Aorta (tissue), 5 donors: ENCODE measurements at places on chromosomes 11 and 22.

DNA sequence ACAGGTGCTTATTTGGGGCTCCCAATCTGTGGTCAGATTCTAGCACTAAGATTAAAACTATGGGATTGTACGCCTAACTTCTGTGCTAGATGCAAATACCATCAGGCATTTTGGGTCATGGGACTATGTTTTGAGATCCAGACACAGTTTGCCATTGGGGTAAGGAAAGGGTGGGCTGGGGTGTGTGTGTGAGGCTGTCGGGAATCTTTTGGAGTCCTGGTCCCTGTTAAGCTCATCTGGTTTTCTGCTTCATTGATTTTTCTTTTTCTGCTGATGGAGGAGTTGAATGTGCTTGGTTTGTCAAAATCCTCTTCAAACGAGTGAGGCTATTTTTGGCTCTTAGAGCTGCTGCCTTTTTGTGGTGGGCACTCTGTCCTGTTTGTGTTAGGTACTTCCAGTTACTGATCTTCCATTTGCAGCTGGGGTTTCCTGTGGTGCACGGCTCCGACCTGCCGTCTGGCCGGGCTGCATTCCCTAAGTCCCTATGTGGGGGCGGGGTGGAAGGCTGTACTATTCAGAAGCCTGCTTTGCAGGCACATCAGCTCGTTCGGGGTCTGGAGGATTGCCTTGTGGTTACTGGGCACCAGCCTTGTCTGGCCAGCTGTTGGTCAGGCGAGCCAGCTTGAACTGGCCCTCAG, 2.9 kb downstream of the BCR start:
- DNase-seq, result no peak

- no peak for DNase-seq
Observed at GRCh38 chr11:116859175-116859574, 21.8 kb upstream of the APOA1 start.

DNA sequence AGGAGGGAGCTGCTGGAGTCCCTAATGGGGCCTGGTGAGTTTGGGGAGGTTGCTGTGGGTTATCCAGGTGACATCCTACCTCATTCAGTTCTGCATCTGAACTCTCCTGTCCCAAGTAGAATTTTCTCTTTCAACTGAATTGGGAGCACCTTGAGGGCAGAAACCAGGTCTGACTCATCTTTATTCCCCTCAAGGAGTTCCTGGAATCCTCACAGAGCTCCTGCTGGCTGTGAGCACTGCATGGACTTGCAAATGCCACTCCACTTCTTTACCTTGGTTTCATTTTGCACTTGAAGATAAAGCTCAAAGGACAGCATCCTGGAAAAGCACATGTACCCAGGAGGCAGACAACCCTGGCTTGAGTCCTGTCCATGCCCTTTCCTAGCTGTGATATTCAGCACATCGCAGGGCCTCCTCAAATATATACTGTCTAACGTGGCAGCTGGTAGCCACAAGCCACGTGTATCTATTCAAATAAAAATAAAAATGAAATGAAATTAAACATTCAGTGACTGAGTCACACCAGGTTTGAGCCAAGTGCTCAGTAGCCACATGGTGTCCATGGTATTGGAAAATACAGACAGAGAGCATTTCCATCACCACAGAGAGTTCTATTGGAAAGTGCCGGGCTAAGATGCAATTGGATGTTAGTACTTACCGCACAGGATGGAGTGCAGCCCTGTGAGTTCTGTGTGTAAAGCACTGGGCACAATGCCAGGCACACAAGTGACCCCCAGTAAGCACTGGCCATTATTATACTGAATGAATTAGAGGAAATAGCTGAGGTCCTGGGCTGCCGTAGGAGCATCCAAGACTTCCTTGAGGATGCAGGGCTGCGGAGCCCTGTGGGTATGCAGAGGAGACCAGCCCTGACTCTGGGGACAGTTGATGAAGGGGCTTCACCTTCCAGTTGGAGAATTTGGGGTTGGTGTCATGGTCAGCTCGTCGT, 149.0 kb downstream of the PKNOX2 start:
- DNase-seq, result no peak

DNA sequence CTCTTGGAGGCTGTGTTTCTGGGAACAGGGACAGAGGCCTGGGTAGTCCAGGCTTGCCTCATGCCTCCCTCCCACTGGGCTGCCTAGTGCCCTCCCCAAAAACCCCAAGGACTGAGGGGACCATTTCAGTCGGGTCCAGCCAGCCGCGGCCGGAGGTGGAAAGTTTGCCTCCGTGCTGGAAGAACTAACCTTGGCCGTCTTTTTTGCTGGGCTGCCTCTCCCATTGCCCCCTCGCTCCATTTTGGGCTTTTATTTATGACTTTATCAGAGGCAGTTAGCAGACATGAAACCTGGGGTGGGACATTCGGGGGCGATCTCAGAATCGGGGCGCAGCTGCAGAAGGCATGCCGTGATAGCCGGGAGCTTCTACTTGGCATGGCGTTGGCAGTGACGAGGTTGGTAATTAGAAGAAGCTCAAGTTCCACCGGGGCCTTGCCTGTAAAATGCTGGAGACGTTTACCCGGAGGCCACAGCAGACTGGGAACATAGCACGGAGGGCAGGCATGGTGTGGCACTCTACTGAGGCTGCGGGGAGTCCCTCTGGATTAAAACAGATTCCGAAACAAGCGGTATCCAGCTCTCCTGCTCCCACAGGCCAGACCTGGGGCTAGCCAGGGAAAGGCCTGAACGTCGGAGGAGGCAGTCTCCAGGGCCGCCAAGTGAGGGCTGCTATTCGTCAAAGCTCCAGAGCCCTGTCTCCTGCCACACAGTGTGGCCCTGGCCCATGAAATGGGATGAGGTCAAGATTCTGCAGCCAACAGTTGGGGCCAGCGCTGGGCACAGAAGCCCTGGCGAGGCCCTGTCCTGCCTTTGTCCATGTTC, 76.4 kb upstream of the PPARA start:
- DNase-seq, result peak; percentile 77

- DNase-seq, result peak; percentile 66
Observed at GRCh38 chr22:19885841-19886592, 31.3 kb upstream of the GNB1L start.

- peak; percentile 82 for DNase-seq
Observed at GRCh38 chr11:12746593-12747097, 72.4 kb downstream of the TEAD1 start.

DNA sequence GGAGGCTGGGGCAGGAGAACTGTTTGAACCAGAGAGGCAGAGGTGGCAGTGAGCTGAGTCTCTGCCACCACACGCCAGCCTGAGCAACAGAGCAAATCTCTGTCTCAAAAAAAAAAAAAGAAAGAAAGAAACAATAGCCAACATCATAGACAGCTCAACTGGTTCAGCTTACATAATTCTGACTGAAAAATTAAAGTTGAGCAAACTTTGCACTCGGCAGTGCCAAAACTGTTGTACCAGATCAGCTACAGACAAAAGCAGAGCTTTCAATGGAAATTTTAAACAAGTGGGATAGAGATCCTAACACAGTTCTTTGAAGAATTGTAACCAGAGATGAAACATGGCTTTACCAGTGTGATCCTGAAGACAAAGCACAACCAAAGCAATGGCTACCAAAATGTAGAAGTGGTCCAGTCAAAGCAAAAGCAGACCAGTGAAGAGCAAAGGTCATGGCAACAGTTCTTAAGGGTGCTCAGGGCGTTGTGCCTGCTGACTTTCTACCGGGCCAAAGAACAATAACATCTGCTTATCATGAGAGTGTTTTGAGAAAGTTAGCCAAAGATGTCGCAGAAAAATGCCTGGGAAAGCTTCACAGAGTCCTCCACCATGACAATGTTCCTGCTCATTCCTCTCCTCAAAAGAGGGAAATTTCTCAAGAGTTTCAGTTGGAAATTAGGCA, 59.3 kb downstream of the TTC28 start:
- DNase-seq, result no peak

- peak; percentile 76 for DNase-seq
Observed at GRCh38 chr11:75388386-75389275, 10.7 kb upstream of the RPS3 start.

DNA sequence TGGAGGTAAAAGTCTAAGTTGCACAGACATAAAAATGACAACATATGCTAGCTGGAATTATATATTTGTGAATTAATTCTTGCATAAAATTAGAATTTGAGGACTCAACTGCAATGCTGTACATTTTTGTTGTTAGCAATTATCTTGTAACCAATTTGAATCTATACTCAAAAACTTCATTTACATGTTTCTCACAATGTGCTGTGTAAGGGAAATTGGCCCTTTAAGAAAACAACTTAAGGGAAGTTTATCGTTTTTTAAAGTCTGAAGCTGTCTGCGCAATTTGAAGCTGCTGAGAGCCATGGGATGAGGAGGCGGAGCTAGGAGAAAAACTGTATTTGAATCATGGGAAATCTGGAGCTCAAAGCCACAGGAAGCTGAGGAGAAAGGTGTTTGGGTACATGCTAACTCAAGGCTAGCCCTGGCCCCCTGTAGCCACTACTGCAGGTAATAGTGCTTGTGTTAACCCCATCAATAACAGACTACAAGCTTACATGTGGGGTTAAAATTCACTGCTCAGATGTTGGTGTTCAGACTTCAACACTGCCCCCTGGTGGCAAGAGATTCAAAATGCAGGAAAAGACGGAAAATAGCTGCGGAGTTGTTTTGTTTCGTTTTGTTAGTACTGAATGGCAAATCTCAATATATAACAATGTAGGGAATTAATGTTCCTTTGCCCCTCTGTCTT, 126.1 kb downstream of the BRD1 start:
- no peak for DNase-seq

- peak; percentile 75 for DNase-seq
Observed at GRCh38 chr11:60954421-60954820, 2.4 kb upstream of the SLC15A3 start.

DNA sequence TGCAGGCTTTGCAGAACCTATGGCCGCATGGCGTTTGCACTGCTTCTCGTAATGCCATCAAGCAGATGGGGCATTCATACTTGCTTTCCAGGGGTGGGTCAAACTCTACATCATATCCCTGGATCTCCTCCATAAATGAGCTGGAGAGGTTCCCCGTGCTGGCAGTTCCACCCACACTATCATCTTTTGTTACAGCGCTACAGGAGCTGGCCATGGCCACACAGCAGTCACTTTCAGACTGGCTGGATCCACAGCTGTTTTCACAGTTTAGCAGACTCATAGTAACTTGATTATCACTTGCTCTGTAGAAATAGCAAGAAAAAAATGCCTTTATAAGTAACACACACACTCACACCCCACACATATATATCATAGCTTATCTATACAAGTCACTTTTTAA, 8.8 kb downstream of the TRAF6 start:
- no peak for DNase-seq

DNA sequence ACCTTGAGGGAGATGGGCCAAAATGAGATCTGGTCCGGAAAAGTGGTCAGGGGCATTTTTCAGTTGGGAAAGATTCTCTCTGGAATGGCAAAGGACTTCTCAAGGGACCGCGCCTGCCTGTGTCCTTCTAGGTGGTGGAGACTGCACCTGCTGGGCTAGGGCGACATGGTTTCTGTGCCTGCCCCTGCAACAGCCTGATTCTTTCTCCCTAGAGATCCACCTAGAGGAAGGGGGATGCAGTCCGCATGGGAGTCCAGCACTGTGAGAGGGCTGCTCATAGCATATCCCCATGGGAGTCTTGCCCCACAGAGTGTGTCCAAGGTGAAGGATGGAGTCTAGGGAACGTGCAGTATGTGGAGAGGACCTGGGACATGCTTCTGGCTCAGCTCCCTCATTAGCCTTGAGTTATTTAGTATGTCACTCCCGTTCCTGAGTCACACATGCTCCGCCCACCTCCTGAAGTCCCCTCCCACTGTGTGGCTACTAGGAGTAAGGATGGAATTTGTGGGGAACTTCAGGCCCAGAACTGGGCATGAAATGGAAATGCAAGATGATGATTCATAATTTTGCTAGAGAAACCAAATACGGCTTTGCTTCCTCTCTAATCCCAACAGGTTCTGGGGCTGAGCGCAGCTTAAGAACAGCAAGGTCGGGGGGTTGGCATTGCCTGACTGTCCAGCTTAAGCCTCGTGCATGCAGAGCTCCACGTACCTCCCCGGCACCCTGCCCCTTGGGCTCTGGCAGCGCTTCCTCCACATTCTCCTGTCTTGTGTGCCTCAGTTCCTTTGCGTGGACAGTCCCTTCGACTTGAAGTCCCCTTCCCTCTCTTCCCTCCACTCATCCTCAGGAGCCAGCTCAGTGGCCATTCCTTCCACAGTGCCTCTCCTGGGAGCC, 35.0 kb downstream of the GRIK4 start:
- DNase-seq, result peak; percentile 93

- no peak for DNase-seq
Observed at GRCh38 chr11:10529279-10529678, 11.7 kb downstream of the RNF141 start.

- DNase-seq, result no peak
Observed at GRCh38 chr11:57287884-57288283, 36.9 kb downstream of the TNKS1BP1 start.

DNA sequence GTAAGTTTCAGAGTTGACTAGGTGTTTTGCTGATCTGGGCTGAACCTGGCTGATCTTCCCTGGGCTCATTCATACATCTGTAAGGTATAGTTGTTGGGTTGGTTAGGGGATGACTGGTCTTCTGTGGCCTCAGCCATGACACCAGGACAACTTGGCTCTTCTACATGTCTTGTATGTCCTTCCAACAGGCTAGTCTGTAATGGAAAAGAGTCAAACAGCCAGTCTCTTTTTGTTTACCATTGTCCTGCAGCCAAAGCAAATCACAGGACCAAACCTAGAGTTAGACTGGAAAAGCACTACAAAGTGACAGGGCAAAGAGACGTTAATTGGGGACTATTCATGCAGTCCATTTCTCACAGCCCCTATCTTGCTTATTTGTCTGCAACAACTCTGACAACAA, 17.8 kb downstream of the SERPING1 start:
- no peak for DNase-seq

GRCh38 chr22:48197189-48197690, 1434.8 kb downstream of the TBC1D22A start:
- no peak for DNase-seq

DNA sequence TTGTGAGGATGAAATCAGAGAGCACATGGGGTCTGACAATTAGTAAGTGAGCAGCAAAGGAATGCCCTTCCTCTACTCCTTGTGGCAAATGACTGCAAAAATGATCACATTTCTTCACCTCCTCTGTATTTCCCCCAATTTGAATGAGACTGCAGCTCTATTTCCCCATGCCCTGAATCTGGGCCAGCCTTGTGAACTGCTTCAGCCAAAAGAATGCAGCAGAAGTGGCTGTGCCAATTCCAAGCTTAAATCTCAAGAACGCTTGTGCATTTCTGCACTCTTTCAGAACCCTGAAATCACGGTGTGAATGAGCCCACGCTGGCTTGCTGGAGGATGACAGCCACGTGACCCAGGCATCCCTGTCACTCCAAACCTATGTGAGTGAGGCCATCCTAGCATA, 9.9 kb downstream of the SLC43A3 start:
- no peak for DNase-seq

GRCh38 chr11:132804258-132804657, 728.0 kb downstream of the OPCML start:
- DNase-seq, result no peak

DNA sequence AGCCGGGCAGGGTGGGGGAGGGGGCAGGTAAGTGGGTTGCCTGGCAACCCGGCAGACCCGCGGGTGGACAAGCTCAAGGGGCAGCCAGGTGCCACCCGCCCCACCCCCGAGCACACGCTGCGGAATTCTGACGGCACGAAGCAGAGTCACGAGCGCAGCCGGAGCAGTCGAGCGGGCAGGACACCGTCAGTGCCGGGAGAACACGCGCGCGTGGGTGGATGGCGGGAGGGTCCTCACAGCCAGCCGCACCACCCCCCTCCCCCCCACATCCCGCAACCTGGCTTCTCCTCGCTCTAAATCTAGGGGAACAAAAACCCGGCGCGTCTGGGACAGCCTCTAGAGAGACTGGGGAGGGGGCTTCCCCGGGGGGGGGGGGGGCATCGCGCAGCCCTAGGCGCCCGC, 133.1 kb upstream of the HSD17B12 start:
- DNase-seq, result no peak

GRCh38 chr11:1230121-1230455, 7.2 kb downstream of the MUC5B start:
- peak; percentile 42 for DNase-seq
